ENCODE measurements at places on chromosomes 7 and 10.

- no peak for DNase-seq
Measured at GRCh38 chr7:18153183-18153748, 125.6 kb upstream of the PRPS1L1 start.

DNA sequence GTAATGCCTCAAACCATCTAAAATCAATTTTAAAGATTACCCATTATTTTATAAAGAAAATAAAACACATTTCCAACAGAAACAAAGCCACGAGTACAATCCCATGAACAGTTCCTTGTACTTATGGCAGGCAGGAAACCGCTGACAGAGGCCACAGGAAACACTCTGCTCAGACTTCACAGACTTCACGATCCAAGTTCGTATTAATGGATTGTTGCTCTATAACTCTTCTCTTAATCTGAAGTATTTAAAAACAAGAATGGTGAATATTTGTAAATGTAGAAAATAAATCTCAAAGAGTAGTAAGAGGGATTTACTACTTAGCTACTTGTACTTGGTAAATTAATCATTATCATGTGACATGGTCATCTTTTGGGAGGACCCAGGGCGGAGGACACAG lies 78.3 kb downstream of the SNX10 start:
- no peak for DNase-seq

DNA sequence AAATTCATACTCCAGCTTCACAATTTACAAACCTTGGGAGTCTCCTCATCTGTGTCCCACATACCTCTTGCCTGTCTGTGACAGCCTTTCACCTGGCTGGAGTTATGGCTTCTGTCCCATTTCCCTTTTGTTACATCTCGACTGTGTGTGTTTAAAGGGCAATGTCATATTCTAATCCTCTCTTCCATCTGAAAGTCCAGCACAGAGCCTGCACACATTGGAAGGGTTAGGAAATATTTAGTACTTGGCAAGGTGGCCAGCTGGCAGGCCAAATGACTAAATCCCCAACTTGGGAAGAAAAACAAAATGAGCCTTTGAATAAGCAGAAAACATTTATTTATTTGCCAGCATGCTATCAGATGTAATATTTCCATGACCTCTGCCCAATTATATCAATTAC lies 120.1 kb upstream of the STK17A start:
- DNase-seq = no peak

GRCh38 chr7:52030722-52031121 lies 714.1 kb upstream of the COBL start:
- DNase-seq = no peak

DNA sequence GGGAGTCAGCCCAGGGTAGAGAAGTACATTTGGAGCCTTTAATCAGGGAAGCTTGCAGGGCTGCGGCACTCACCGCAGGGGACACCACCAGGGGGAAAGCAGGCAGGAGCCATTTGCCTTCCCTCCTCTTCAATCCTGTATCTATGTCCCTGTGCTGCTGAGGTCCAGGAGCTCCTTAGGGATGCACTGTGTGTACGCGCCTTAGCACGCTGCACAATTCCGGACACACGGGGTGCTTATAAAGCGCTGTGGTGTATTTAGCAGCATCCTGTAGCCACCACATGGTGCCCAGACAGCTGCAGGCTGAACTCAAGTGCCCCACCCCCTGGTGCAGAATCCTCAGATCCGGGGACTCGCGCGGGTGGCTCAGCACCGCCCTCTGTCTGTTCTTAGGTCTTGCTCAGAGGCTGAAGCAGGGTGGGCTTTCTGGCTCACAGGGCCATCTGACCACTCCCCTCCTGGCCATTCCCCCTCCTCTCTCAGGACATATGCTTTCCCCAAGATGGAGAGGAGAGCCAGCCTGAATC lies 421.4 kb downstream of the SDK1 start:
- no peak for DNase-seq
